ENCODE measurements at places on chromosomes 1 and 21.

- no peak for DNase-seq
Measured at GRCh38 chr1:47720111-47720510, 277.1 kb downstream of the TRABD2B start.

GRCh38 chr1:167273027-167273800, 52.5 kb downstream of the POU2F1 start:
- DNase-seq = no peak

GRCh38 chr1:6510493-6510892, 19.0 kb upstream of the PLEKHG5 start:
- no peak for DNase-seq

DNA sequence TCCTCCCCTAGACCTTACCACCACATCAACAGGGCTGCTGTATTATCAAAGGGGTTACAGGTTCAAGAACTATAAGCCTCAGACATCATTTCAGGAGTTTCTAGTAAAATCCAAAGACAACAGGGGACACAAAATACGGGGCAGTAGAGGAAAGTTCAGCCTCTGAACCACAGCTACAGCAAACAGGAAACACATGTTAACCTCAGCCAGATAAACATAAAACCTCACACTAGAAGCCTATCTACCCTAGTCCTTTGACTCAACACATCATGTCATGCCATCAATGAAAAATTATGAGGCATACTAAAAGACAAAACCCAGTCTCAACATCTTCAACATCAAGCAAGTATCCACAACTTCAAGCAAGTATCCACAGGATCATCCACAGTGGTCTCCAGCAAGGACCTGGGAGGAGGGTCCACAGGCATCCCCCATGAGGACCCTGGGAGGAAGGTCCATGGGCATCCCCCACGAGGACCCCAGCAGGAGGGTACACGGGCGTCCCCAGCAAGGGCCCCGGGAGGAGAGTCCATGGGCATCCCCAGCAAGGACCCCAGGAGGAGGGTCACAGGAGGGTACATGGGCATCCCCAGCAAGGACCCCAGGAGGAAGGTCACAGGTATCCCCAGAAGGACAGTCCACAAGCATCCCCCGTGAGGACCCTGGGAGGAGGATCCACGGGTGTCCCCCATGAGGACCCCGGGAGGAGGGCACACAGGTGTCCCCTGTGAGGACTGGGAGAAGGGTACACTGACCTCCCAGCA, 440.0 kb downstream of the MATN1 start:
- no peak for DNase-seq

- DNase-seq = peak; percentile 42
Measured at GRCh38 chr1:92476071-92476631, 10.6 kb downstream of the GFI1 start.

DNA sequence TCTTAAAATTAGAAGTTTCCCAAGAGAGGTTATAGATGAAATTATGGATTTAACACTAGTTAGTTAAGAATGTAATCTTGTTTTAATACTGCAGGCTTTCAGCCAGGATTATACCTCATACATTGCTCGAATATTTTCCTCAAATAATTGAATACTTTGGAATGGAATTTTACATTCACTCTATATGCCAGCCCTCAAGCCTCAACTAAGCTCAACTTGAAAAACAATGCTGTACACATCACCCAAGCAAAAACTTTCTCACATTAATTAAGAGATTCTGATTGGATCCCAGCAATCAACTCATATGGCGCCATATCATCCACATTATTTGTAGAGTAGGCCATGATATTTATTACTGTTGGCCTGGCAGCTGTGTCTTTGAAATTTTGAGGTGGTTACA, 710.7 kb upstream of the ADAMTS5 start:
- DNase-seq = no peak

DNA sequence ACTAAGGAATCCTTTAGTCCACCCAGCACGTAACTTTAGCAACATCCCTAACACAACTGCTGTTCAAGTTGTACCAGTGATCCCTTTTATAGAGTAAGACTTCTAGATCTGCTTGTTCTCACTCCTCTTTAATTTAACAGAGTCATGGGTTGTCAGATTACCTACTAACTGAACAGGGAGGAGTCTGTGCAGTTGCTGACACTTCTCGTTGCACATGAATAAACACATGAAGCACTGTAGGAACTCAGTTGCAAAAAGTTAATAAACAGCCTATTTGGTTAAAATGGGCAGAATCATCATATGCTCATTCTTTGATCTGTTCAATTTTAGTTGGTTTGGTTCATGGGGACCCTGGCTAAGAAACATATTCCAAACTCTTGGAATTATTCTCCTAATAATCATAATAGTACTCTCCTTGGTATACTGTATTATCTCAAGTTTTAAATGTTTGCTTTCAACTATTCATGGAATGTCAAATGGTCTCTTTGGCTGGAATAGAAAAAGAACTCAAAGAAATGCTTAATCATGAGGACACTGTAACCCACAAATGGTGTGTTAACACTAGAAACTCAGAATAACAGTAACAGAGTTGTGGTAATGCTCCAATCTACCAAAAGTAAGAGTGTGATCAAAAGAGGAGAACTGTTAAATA, 15.6 kb downstream of the PLPPR5 start:
- no peak for DNase-seq

All from GM10248 (cell line).